ENCODE measurements at places on chromosomes 13 and 19.

DNA sequence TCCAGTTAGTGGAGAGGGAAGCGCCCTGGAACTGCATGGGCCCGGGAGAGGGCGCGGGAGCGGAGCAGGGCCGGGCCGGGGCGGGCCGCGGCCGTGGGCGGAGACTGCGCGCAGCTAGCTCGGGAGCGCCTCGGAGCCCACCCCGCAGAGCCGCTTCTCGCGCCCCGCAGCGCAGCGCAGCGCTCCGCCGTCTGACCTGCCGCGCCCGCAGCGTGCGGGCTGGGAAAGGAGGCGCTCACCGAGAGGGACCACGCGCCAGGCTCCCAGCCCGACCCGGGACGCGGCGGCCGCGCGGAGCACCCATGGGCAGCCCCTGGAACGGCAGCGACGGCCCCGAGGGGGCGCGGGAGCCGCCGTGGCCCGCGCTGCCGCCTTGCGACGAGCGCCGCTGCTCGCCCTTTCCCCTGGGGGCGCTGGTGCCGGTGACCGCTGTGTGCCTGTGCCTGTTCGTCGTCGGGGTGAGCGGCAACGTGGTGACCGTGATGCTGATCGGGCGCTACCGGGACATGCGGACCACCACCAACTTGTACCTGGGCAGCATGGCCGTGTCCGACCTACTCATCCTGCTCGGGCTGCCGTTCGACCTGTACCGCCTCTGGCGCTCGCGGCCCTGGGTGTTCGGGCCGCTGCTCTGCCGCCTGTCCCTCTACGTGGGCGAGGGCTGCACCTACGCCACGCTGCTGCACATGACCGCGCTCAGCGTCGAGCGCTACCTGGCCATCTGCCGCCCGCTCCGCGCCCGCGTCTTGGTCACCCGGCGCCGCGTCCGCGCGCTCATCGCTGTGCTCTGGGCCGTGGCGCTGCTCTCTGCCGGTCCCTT is at the start of gene MLNR:
MLNR (plus strand) TSS at position 303 of the 820 bp plus-strand sequence; CDS start at position 303, 0 bp downstream.
- DNase-seq = no peak

DNA sequence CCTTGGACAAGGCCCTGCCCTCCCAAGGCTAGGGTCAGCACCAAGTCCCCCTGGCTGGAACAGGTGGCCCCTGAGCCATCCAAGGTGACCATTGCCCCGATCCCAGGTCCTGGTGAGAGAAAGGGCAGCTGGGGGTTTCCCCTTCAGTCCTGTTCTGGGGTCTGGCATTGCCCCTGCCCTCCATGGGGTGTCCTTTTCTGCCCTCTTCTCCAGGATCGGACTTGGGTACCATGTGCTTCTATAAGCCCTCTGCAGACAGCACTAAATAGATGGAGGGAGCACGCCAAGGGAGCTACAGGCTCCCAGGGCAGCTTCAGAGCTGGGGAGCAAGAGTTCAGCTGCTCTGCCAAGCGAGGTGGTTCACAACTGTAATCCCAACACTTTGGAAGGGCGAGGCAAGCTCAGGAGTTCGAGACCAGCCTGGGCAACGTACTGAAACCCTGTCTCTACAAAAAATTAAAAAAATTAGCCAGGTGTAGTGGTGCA is 13.5 kb upstream of the KCNN1 start:
- no peak for DNase-seq

GRCh38 chr19:43768273-43769050 is 12.3 kb downstream of the KCNN4 start:
- no peak for DNase-seq

DNA sequence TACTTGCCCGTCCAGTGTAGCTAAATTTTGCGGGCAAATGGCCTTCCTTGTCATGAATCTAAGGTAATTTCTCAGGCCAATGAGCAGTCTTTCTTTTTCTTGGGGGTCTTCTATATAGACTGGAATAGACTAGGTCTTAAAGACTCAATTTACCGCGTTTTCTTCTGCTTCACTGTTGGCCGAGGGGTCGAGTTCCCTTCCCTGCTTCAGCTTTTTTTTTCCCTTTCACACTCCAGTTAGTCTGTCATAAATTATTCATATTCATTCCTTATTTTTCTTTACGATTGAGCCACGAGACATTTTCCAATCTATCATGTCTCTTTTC is 276 bp downstream of the ALG11 start:
- no peak for DNase-seq

DNA sequence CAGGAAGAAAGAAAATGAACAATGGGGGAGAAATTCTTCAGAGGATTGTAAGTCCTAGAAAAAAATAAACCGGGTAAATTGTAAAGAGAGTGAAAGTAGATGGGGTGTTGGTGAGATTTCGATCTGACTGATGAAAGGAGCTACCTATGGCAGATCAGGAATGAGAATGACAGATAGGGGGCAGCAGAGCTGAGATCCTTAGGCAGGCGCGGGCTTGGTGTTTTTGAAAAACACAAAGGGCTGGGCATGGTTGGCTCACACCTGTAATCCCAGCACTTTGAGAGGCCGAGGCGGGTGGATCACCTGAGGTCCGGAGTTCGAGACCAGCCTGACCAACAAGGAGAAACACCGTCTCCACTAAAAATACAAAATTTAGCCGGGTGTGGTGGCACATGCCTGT is 1468.6 kb upstream of the SLC10A2 start:
- DNase-seq = no peak

DNA sequence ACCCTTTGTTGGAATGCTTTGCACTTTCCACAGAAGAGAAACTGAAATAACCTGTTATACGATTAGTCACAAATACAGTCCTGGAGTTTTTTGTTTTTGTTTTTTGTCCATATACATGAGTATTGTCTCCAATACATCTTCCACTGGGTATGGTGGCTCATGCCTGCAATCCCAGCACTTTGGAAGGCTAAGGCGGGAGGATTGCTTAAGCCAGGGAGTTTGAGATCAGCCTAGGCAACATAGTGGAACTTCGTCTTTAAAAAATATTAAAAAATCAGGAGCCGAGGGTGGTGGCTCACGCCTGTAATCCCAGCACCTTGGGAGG is 25.0 kb downstream of the AP2S1 start:
- DNase-seq = no peak

GRCh38 chr19:15280915-15281683 is 48.9 kb upstream of the EPHX3 start:
- peak; percentile 71 for DNase-seq

- DNase-seq = no peak
Measured at GRCh38 chr19:29645491-29645867, 19.8 kb upstream of the PLEKHF1 start.

DNA sequence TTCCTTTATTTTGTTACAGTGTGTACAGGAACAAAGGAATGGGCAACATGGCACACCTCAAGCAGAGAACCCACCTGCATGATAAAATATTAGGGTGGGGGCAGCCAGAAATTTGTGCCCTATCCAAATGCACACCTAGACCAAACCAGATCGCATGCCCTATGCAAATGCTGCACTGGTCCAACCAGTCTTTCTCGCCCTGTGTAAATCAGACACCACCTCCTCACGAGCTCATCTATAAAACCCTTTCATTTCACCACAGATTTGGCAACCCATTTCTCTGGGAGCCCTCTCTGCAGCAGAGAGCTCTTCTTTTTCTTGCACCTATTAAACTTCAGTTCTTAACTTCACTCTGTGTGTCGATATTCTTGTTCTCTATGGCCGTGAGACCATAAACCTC is 1559.2 kb downstream of the SLITRK1 start:
- no peak for DNase-seq

GRCh38 chr19:49792829-49793560 is 20.1 kb downstream of the FUZ start:
- no peak for DNase-seq

GRCh38 chr19:39878398-39878797 is 32.2 kb upstream of the FBL start:
- DNase-seq = no peak

DNA sequence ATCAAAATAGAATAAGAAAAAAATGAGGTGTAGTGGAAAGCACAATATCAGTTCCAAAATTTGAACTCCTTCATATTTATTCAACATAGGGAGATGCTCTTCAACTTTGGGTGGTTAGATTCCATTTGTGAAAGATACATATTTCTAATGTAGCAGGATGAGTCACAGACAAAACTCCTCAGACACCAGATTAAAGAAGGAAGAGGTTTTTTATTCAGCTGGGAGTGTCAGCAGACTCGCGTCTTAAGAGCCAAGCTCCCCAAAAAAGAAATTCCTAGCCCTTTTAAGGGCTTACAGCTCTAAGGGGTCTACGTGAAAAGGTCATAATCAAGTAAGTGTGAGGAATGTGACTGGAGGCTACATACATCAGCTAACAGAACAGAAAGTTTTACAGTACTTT is 6.8 kb upstream of the ZNF765 start:
- no peak for DNase-seq

Data from KBM-7 (cell line).